ENCODE measurements at places on chromosomes 4 and X. TPM values are rescaled to one million over a fixed set of nuclear protein-coding genes. Genes with fewer than 3 reads are reported as not detected.

DNA sequence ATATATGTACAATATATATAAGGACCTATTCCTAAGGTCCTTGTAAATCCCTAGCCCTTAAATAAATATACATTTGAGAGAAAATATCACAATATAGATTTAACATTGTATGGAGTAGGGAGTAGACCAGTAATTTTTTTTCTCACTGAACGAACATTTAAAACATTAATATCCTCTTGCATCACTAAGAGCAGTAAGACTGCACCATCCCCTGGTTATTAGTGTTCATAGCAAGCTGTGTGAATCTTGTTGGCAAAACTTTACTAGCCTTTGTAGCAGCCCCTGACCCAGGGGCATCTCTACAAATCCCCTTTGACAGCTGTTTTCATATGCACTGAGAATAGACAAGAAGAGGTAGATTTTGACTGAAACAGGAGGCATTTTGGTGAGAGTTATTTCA lies 146.5 kb downstream of the IL1RAPL2 start:
- no peak for DNase-seq

- DNase-seq, result no peak
Measured at GRCh38 chrX:47248576-47248975, 15.8 kb downstream of the USP11 start.

CABS1 gene
- not detected for total RNA-seq

GRCh38 chr4:47816748-47817147 lies 21.1 kb downstream of the CORIN start:
- DNase-seq, result no peak

TBC1D9 gene
- 27.3 TPM for total RNA-seq

DNA sequence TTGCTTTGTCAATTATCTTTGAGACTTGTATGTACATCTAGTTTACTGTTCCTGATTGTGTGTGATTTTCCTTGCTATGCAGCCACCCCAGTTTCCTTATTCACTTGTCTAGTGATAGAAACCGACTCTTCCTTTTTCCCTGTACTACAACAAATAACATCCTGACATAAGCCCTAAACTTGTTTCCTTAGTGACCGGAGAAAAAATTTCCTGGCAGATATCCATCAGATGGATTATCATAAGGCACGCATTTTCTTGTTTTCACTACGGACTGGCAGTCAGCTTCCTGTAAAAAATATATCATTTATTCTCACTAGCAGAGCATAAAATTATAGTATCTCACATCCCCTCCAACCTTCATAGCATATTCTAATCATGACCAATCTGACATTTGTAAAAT lies 410.7 kb downstream of the CENPC start:
- peak; percentile 30 for DNase-seq

AGTR2 gene
- 10.5 TPM for total RNA-seq

ARAF gene
- 20.5 TPM for total RNA-seq

LINC00632 gene
- 1.8 TPM for total RNA-seq

DNA sequence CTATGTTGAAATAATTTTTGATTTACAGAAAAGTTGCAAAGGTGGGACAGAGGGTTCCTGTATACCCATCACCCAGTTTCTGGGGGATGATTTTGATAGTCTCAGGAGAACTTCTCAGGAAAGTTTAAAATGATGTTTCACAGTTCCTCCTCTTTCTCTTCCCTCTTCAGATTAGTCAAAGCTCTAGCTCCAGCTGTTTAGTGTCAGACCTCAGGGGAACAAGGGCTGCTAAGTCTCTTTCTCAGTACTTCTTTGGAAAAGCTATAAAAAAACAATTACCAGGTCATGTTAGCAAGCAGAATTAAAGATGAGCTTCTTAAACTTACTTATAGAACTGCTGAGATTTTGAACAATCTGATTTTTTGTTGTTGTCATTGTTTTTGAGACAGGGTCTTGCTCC lies 12.2 kb downstream of the IL13RA1 start:
- no peak for DNase-seq

GRCh38 chr4:52825460-52826090 lies 36.5 kb upstream of the RASL11B start:
- DNase-seq, result peak; percentile 38

- DNase-seq, result no peak
Measured at GRCh38 chrX:85037114-85037513, 33.4 kb downstream of the APOOL start.

DIPK2B gene
- total RNA-seq, result not detected

IQSEC2 gene
- total RNA-seq, result 2.2 TPM

BTK gene
- total RNA-seq, result 0.05 TPM

GRCh38 chr4:56505269-56506130 lies at the start of gene ARL9:
TSS of gene ARL9 (plus strand) at chr4:56505791. CDS start at chr4:56505863, 72 bp downstream.
- no peak for DNase-seq

FABP2 gene
- total RNA-seq, result not detected

PPP1R2C gene
- total RNA-seq, result not detected

GRCh38 chrX:41122664-41123257 lies 37.5 kb downstream of the USP9X start:
- no peak for DNase-seq

GRCh38 chr4:175998782-175999181 lies 66.9 kb upstream of the WDR17 start:
- no peak for DNase-seq

PNMA5 gene
- not detected for total RNA-seq

- DNase-seq, result peak; percentile 87
Measured at GRCh38 chr4:169070071-169070894, 60.2 kb upstream of the CBR4 start.

GRCh38 chr4:48296365-48296764 lies 26.7 kb upstream of the TEC start:
- no peak for DNase-seq

GRCh38 chr4:113368056-113368455 lies 318.6 kb downstream of the ANK2 start:
- no peak for DNase-seq

DNA sequence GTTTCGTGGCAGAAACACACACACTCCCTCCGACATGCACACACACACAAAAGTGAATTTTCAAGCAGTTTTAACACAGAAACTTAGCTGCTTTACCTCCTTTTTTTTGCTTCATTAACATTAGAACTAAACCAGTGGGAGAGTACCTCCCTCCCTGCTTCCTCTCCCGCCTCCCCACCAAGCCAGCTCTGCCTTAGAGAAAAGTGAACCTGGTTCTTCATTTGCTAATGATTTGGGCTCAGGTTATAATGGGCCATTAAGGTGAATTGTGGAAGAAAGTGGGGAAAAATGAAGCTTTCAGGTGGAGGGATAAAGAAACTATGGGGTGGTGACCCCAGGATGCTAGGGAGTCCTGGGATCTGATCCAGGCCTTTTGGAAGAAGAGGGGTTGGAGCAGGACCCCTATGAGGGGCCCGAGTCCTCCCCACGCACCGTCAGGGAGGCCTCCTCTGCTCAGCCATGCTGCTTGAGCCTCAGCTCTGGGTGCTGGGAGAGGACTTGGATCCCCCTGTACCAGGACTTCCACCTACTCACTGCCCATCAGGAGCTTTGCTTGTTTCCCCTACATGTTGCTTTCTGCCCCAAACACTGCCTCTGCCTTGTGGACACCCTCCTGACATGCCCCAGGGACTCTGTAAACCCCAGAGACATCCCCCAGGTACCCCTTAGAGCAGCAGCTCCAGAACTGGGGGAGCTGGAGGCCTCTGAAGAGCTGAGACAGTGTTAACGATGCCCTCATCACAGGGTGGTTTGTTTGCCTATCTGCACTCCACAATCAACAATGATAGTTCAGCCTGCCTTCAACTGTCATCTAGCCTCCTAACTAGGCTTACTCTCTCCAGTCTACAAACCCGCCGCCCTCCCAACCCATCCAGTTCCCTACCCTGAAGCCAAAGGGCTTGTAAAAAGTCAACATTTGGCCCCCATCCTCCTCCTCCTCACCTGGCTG lies 6.5 kb upstream of the JADE1 start:
- no peak for DNase-seq

- DNase-seq, result no peak
Measured at GRCh38 chrX:115889121-115889890, 281.2 kb upstream of the AGTR2 start.

TMEM255A gene
- total RNA-seq, result not detected

GRCh38 chr4:186481998-186482790 lies 73.2 kb downstream of the MTNR1A start:
- no peak for DNase-seq

DNA sequence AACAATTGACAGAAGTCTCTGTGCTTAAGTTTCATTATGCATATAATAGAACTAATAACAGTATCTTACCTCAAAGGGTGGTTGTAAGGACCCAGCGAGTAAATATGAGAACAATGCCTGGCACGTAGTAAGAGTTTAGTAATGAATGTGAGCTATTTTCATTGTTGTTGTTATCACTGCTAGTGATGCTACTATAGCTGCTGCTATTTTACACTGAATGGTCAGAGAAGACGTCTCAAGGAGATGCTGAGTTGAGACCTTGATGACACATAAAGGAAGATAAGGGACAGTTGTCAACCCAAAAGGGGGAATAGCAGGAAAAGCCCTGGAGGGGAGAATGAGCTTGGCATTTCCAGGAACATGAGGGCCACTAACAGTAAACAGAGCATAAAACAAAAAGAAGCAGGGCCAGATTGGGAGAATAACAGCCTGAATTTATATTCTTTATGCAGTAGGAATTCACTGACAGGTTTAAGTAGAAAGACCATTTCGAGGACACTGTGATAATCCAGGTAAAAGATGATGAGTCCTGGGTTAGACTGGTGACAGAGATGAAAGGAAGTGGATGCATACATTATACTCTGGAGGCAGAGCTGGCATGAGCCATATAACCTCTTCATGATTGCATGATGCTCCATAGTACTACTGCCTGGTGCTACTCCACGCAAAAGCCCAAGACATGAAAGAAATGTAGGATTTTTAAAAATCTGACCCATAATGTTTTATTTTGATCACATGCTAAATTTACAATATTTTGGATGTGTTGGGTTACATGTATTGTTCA lies 23.1 kb downstream of the ATP8A1 start:
- no peak for DNase-seq

DNA sequence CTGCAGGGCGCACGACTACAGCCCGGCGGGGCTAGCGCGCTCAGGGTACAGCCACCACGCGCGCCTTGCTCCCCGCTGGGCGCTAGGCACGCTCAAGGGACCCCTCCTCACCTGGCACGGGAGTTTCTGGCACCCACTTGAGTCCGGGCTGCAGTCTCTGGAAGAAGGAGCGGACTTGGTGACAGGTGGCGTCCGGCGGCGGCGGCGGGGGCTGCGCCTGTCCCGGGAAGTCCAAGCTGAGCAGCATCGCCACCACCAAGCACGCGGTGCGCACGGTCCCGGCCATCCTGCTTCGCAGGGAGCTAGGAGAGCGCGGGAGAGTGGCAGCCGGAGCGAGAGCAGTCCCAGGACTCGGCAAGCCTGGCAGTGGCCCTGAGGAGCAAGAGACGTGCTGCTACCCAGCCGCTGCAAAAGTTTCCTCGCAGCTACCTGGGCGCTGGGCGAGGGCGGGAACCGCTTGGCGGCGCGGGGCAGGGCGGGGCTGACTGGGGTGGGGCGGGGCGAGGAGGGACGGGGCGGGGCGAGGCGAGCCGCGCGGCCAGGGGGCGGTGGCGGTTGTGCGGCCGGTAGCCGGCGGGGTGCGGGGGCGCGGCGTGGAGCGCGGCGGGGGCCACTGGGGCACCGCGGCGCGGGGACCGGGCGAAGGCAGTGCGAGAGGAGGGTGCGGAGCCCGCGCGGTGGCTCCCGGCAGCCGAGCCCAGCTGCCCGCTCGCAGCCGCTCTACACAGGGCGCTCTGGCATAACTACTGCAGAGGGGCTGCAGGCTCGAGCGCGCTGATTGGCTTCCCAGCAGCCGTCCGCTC lies at the start of gene GPC3:
TSS of gene GPC3 (minus strand) at position 431 of the 803 bp plus-strand sequence.
- DNase-seq, result peak; percentile 82

- no peak for DNase-seq
Measured at GRCh38 chrX:39443240-39443639, 642.0 kb downstream of the MID1IP1 start.

DNA sequence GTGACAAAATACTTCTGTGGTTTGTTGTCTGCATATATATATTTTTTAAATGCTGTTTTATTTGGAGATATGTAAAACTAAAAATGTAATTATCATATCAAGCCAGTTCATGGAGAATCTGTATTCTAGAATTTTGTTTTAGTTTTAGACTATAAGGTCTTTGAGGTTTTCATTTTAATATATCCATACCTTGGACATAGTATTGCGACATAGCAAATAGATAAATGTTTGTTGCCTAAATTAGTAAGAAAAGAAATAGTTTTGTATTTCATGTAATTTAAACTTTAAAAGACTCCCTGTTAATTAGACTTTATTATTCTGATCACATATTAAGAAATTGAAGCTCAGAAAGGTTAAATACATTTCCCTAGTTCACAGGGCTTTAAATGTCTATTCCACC lies 472.9 kb downstream of the GBA3 start:
- no peak for DNase-seq

DNA sequence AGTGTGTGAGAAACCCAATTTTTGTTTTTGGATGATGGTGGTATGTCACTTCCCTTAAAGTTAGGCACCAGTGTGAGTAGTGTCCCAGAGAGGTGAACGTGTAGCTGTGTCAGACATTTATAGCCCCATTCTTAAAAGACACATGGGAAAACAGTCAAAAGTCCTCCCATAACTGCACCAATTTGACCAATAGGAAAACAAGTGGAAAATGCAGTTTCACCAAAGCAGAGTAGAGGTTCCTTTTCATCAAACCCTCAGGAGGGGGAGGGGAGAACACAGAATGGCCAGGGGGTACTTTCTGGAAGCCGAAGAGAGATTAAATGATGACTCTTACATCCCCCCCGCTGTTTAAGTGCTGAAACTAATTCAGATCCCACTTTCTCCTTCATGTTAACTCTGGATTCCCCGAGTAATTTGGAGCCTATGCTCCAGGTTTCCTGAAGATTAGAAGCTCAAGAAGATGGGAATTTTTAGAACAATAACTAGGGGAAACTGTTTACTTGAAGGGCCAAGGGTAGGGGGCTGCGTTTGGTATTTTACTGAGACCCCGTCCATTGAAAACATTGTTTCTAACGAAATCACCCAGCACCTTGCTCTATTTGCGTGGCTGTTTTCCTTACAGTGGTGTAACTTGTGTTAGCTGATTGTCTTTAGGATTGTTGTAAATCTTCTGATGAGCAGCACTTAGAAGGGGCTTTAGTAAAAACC lies 2.1 kb upstream of the LEF1 start:
- no peak for DNase-seq

SORBS2 gene
- total RNA-seq, result not detected

F9 gene
- not detected for total RNA-seq

DNA sequence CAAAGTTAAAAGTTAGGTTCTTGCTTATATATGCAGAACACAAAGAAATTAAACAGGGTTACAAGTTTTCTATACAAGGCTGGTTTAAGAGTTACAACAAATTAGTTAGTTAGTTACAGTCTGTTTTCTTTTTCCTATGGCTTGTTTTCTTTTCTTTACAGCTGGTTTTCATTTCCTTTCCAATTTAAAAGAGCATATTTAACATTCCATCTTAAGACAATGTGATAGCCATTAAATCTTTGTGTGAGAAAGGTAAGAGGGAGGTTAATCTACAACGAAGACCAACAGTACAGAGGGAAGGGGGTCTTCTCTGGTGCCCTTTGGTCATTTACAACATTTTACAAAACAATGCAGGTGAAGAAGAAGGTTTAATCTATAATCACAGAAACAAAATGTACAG lies 290.6 kb downstream of the ZNF674 start:
- no peak for DNase-seq
